ENCODE measurements at places on chromosomes 3 and 15. TPM values are rescaled to one million over a fixed set of nuclear protein-coding genes. Genes with fewer than 3 reads are reported as not detected.

CCDC80 gene
- total RNA-seq: 7.6 TPM

OR5K2 gene
- total RNA-seq: not detected

TNFAIP8L3 gene
- 19.1 TPM for total RNA-seq

OXTR gene
- total RNA-seq: 4.8 TPM

ARHGAP31 gene
- 53.9 TPM for total RNA-seq

GPR156 gene
- 0.76 TPM for total RNA-seq

TGM5 gene
- not detected for total RNA-seq

MUSTN1 gene
- total RNA-seq: not detected

AGBL1 gene
- not detected for total RNA-seq

SPSB4 gene
- 0.53 TPM for total RNA-seq

CMTM6 gene
- total RNA-seq: 108 TPM

CCDC39 gene
- not detected for total RNA-seq

PRICKLE2 gene
- 3.1 TPM for total RNA-seq

PRR23C gene
- total RNA-seq: not detected

NANOGP8 gene
- not detected for total RNA-seq

CX3CR1 gene
- total RNA-seq: not detected

A4GNT gene
- not detected for total RNA-seq

MYZAP gene
- total RNA-seq: 3.1 TPM

PLSCR4 gene
- 56.9 TPM for total RNA-seq

PDCD7 gene
- total RNA-seq: 18.1 TPM

VGLL3 gene
- total RNA-seq: 1.1 TPM

NDN gene
- total RNA-seq: 63.3 TPM

IL5RA gene
- total RNA-seq: not detected

DLG1 gene
- total RNA-seq: 105 TPM

COPS2 gene
- total RNA-seq: 45.6 TPM

NOP10 gene
- total RNA-seq: 397 TPM

SMC4 gene
- 47.3 TPM for total RNA-seq

GRK7 gene
- not detected for total RNA-seq

APEH gene
- 58.5 TPM for total RNA-seq

CHL1 gene
- total RNA-seq: not detected

CSPG5 gene
- 0.48 TPM for total RNA-seq

HMG20A gene
- 48.0 TPM for total RNA-seq

HES1 gene
- total RNA-seq: 127 TPM

ROPN1 gene
- not detected for total RNA-seq

SNTN gene
- total RNA-seq: not detected

SLC15A2 gene
- total RNA-seq: 0.29 TPM

TGM4 gene
- not detected for total RNA-seq

LINGO1 gene
- total RNA-seq: 0.18 TPM

TMEM212 gene
- not detected for total RNA-seq

PLS1 gene
- total RNA-seq: 0.82 TPM

CCR2 gene
- not detected for total RNA-seq

SERINC4 gene
- total RNA-seq: not detected

FILIP1L gene
- 70.8 TPM for total RNA-seq

XYLB gene
- 3.1 TPM for total RNA-seq

TRH gene
- not detected for total RNA-seq

SLC7A14 gene
- total RNA-seq: 3.4 TPM

DUOXA2 gene
- total RNA-seq: not detected

EFHB gene
- total RNA-seq: not detected

ALDH1A3 gene
- total RNA-seq: 27.1 TPM

GOLGA8T gene
- total RNA-seq: 0.23 TPM

LRRC31 gene
- not detected for total RNA-seq

GDPGP1 gene
- 12.4 TPM for total RNA-seq

ITGA11 gene
- 54.2 TPM for total RNA-seq

CLDN1 gene
- 63.1 TPM for total RNA-seq

PSTPIP1 gene
- total RNA-seq: not detected

IL17RC gene
- total RNA-seq: 22.1 TPM

EFCC1 gene
- total RNA-seq: 3.0 TPM

LHFPL4 gene
- not detected for total RNA-seq

CCRL2 gene
- total RNA-seq: 15.8 TPM

Data from glomerular endothelial cell (primary cell).